ENCODE measurements at places on chromosomes 16 and 17.

GRCh38 chr16:72791786-72792185, 256.1 kb downstream of the ZFHX3 start:
- no peak for DNase-seq

DNA sequence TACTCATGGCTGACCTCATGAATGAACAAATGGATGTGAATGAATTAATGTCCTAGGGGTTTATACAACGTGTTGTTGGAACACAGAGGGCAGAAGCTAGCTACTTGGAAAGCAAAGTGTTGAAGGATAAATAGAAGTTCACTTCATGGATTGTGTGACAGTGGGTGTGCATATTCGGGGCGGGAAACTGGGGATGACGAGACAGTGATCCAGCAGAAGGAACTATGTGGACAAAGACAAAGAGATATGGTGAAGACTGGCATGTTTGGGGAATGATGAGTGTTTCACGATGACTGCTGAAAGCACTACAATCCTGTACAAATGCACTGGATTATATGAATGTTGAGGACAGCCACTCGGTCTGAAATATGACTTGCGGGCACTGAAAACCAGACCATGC, 250.5 kb upstream of the C16orf82 start:
- no peak for DNase-seq

- no peak for DNase-seq
These were observed 36.1 kb downstream of the TNFRSF13B start for GRCh38 chr17:16935786-16936185.

DNA sequence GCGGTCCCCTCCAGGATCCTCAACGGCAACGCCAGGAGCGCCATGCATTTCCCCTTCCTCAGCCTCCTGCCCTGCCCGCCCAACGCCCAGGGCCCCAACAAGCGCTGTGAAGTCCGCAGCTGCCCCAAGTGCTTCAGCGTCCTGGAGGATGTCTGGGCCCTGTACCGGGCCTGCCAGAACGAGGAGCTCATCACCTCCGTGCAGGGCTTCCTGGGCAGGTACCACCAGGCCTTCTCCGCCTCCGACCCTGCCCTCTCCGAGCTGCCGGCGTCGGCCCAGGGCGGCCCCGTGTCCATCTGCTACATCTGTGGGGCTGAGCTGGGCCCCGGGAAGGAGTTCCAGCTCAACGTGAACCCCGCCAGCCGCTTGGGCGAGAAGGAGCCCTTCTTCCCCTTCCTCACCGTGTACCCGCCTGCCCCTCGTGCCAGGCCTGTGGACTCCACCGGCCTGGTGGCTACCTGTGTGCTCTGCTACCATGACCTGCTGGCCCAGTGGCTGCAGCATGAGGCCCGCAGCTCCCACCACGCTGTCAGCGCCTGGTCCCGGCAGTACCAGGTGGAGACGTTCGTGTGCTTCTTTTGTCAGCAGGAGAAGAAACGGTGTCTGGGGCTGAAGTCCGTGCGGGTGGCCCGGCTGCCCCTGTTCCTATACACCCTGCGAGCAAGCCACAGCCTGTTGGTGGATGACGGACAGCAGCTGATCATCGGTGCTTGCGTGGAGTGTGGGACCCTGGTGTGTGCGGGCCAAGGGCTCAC, 58.9 kb upstream of the CIBAR2 start:
- DNase-seq: no peak

- no peak for DNase-seq
These were observed 41.2 kb downstream of the CACNG3 start for GRCh38 chr16:24297375-24297774.

- DNase-seq: no peak
These were observed 6.0 kb upstream of the RSKR start for GRCh38 chr17:28620010-28620409.
